ENCODE measurements at places on chromosomes 1 and 21.

- DNase-seq, result no peak
Observed at GRCh38 chr1:68218490-68218889, 13.8 kb downstream of the WLS start.

- DNase-seq, result no peak
Observed at GRCh38 chr1:13828454-13829151, 128.6 kb downstream of the PRDM2 start.

DNA sequence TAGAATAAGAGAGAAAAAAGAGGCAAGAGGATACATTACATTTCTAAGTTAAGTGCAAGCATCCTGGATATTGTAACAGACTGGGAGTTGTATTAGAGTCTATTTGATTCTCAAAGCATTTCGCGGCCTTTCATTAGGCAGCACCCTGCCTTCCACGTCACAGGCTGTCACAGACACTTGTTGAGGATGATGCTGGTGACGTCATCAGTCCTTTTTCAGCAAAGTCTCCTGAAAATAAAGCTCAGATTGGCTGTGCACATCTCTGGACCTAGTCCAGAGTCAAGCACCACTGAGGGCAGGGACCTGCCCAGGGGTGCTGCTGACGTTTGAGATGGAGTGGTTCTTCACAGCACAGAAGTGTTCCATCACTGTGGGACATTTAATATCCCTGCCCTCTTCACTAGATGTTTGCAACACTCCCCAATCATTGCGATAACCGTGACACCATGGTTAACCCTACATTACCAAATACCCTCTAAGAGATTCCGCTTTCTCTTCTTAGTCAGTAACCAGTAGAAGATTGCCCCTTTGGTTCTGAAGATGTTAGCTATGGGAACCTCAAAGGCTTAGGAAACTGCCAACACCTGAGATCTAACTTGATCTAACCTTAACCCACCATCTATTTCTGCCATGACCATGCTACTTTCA is 72.7 kb upstream of the F3 start:
- no peak for DNase-seq

DNA sequence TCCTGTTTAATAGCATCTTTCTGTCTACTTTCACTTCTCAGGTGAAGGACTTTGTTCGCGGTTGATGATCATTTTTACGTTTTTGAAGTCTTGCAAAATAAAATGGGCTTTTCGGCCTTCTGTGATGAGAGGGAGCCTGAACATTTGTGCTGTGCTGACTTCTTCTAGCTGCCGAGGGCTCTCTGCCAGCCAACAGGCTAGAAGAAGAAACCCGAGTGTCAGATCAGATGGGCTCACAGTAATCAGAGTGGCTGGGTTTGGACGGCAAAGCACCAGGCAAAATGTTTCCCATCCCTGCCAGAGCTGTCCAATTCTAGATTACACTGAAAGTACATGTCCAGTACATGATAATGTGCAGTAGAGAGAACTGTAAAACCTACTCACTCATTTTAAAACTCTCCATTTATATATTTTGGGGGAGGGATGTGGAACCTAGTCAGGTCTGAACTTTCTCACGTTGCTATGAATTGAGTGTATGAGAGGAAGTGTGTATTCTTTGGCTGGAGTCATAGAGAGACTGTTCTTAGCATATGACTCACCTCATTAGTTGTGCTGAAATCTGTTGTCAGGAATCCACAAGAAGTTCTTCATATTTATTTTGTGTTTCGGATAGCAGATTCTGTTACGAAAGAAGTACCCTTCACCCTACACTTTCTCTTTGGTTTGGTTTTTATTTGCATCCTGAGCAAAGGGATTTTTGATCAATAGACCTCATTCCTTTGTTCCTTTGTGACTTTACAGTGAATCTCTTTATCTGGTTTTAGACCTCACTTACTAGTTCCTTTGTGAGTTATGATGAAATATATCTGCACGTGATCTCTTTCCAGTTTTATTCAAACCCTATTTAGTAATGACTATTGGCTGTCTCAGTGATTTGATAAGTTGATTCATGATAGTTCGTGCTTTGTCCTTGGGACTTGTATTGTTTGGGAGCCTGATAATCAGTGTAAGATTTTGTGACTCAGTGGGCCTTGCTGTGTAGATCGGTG is 4.8 kb downstream of the ATP1A1 start:
- peak; percentile 82 for DNase-seq

GRCh38 chr1:161707503-161707902 is 474 bp downstream of the FCRLA start:
- DNase-seq, result no peak

- DNase-seq, result no peak
Observed at GRCh38 chr1:167132301-167133010, 38.6 kb downstream of the STYXL2 start.

DNA sequence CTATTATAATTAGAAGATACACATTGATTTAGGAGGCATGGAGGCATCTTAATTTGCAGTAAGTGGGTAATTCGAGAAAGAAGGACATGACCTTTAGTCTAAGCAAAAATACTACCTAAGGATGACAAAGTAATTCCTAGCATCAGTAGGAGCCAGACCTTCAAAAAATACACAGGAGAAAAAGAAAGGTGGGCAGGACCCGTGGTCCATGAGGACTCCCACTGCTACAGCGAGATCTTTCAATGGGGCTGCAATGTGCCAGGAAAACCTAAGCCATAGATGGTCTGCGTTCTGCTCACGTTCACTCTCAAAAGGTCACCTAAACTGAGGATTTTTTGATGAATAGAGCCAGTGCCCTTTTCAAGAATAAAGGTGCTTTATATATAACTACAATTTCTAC is 10.6 kb upstream of the EXO1 start:
- no peak for DNase-seq

Measured in non-pigmented ciliary epithelial cell (primary cell).